Left ventricle myocardium superior (tissue), 1 donor: ENCODE measurements at places on chromosomes 2 and 18. TPM values are rescaled to one million over a fixed set of nuclear protein-coding genes. Genes with fewer than 3 reads are reported as not detected.

Gene ZBTB14
- total RNA-seq: 8.5 TPM

Gene GKN2
- total RNA-seq: not detected

Gene IRS1
- total RNA-seq: 24.1 TPM

Gene LCLAT1
- 33.9 TPM for total RNA-seq

Gene UGT1A3
- not detected for total RNA-seq

Gene IL37
- not detected for total RNA-seq
